ENCODE measurements at places on chromosomes 16 and 17.

GRCh38 chr17:57587193-57587969 is 157.7 kb downstream of the CCDC182 start:
- DNase-seq = no peak

DNA sequence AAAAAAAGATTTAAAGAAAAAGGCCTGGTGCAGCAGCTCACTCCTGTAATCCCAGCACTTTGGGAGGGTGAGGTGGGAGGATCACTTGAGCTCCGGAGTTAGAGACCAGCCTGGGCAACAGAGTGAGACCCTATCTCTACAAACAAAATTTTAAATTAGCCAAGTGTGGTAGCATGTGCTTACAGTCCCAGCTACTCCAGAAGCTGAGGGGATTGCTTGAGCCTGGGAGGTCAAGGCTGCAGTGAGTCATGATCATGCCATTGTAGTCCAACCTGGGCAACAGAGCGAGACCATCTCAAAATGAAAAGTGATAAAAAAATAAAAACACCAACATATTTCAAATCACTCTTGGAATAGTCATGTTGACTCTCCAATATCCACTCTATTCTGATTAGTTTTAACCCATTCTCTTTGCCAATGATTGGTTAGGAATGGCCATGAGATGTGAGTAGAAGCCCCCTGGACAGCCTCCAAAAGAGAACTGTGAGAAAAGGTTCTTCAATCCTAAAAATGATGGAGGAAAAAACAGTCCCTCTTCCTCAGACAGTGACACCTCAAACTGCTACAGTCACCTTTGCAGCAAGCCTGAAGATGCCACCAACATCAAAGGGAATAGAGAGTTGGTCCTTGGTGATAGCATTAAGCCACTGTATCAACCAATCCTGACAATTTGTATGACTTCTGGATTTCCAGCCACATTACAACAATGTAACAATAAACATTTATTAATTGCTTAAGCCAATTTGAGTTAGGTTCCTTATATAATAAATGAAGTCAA is 2.9 kb upstream of the KANSL1 start:
- DNase-seq = no peak

GRCh38 chr17:78596871-78597764 is 19.9 kb upstream of the DNAH17 start:
- DNase-seq = no peak

DNA sequence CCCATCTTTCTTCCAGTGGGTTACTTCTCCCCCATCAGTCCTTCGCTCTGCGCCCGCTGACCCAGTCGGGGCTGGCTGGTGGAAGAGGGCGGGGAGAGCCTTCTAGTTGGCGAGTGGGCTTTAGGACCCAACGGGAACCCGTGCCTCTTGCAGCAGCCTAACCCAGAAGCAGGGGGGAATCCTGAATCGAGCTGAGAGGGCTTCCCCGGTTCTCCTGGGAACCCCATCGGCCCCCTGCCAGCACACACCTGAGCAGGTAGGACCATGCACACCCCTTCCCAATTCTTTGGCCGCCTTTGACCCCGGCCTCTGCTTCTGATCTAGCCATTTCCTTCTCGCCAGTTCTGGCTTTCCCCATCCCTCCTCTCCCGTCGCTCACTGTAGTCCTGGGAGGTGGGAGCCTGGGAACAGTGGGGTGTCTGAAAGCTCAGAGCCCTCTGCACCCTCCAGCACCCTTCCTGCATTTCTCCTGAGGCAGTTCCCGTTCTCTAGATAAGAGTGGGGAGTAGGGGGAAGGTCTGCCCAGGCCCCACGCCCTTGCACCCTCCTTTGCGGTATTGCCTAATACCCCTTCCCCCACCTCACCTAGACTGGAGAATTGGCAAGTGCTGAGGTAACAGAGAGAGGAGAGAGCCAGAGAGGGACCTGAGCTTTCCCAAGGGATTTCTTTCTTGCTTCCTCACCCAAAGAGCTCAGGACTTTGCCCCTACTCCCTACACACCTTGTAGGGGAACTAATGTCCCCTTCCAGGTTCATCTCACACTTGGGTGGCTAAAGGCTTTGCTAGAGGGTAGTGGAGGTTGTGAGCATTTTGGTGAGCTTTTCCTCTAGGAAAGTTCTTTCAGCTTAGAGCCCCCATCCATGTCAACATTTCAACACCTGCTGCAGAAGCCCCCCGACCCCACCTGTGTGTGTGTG is at the start of gene RARA:
TSS of gene RARA (plus strand) at position 150 of the 918 bp plus-strand sequence. CDS start 22,039 bp downstream, outside the sequence.
- no peak for DNase-seq

DNA sequence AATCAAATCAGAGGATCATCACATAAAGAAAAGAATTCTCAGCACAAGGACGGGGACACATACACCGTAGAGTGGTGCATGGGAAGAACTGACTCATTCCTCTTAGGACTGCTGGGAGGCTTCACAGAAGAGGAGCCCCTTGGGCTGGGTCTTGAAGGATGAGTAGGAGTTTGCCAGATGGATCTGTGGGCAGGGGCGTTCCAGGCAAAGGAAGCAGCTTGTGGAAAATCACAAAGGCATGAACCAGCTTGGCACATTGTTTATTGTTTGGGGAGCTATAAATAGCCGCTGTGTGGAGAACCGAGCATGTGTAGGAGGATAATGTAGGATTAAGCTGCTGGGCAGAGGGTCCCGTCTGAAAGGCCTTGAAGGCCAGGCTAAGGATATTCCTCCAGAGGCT is 5.1 kb upstream of the SLC16A11 start:
- DNase-seq = no peak

DNA sequence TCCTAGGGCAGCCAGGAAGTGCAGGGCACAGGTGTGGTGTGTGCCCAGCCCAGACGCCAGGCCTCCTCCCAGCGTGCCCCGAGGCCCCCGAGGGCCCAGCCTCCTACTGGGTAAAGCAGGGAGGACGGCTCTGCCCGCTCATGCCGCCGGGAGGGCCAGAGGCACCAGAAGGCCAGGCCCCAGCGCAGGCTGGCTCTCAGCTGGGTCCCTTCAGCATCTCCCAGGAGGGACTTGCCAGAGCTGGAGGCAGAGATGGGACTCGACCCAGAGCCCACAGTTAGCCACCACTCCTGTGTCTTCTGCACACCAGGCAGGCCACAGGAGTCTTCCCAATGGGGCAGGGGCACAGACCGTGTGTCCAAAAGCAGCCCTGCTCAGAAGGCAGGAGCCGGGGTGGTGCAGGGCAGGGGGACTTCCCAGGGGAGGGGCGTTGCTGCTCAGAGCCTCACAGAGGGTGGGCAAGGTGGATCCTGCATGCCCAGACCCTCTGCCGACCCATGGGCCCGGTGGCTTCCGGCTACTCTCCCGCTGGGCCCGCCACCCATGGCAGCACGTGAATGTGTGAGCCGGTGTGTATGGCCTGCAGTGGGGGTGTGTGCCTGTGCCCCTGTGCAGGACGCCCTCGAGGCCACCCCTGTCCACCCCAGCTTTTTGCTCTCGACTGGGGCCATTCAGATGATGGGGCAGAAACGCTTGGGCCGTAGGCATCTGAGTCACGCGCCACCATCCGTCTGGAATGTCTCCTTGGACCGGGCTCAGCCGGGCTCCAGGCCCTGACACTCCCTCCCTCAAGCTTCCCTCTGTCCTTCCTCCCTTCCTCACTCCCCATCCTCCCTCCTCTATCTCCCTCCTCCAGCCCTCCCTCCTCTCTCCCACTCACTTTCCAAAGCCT is 5.7 kb upstream of the ZNF469 start:
- no peak for DNase-seq

GRCh38 chr17:72710202-72710601 is 382.3 kb downstream of the SLC39A11 start:
- no peak for DNase-seq

DNA sequence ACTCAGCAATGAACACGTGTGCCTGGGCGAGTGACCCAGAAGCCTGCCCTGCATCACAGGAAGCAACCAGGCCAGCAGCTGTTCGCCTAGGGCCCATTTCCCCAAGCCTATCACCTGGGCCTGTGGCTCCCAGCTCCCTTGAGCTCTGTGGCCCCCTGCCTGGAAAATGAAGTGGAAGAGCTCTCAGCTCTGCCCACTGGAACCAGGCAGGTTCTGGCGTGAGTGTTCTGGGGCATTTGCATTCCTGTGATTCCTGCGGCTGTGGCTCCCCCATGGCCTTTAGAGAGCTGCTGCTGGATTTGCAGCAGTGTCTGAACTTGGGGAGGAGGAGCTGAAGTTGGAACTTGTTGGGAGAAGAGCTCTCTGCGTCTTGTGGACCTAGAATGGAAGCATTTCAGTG is 22.8 kb downstream of the PGS1 start:
- no peak for DNase-seq

DNA sequence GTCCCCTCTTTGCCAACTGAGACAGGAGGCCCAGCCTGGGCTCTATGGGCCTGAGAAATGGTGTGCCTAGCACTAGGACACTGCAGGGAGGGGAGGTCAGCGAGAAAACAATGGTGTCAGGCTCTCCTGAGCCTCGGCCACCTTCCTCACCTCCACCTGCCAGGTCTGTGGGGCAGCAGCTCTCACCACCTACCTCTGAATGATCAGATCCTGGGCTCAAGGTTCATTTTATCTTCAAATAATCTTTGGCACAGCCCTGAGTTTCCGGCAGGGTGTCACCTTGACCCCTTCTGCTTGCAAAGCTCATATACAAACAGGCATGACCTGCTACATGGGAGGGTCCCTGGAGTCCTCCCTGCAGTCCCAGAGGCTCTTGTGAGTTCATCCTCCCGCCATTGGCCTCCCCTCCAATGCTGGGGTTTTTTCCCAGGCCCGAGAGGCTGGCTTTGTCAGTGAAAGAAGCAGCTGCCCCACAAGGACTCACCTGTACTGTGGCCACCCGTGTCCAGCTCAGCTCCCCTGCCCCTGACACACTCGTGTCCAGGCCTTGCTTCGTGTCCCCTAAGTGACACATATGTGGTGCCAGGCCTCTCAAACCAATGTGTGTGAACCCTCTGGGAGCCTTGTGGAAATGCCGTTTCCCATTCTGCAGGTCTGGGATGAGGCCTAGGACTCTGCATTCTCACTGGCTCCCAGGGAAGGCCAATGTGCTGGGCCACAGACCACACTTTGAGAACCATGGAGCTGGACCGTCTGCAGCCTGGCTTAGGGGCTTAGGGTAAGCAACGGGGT is 176.8 kb upstream of the CIBAR2 start:
- no peak for DNase-seq

DNA sequence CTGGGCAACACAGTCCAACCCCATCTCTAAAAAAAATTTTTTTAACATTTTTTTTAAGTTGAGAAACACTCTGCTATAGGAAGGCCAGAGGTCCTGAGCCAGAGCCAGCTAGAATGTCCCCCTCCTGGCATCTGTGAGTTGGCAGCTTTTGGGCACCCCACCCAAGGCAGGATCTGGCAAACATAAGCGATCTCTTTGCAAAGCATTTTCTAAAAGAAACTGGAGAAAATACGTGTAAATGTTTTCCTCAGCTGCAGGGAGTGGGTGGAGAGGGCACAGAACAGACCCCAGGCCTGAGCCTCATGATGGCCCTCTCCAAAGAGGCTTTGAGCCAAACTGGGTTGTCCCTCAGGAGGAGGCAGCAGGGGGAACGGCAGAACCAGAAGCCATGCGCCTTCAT is 11.7 kb downstream of the CAVIN1 start:
- DNase-seq = no peak

GRCh38 chr16:80997964-80998620 is 8.6 kb downstream of the CMC2 start:
- no peak for DNase-seq

DNA sequence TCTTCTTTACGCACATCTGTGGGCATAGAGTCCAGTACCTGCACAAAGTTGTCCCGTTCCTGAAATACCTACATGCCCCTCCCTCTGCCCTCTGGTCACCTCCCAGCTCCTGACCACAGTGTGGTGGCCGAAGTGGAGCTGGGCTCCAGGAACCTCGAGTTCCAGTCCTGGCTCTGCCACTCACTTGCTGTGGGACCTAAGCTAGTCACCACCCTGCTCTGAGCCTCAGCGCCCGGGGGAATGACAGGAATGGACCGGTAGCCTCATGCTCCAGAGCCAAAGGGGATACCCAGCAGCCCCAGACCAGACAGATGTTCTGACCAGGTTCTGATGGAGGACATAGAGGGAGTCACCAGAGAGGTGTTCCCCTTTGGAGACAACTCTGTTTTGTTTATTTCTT is 26.7 kb upstream of the ITGA3 start:
- DNase-seq = no peak

DNA sequence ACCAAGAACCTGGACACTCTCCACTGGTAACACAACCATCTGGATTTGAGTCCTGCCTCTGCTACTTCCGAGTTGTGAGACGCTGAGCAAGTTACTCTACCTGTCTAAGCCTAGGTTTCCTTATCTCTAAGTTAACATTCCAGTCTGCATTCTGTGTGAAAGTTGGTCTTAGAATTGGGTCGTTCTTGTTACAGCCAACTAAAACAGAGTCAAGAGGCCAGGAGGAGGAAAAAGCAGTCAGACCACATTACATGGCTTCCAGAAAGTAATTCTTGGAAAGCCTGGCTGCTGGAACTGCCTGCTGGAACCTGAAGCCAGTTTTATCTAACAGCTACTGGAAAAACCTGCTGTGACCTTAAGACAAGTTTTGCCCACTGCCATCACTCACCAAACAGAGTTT is 38.4 kb upstream of the XYLT1 start:
- no peak for DNase-seq

DNA sequence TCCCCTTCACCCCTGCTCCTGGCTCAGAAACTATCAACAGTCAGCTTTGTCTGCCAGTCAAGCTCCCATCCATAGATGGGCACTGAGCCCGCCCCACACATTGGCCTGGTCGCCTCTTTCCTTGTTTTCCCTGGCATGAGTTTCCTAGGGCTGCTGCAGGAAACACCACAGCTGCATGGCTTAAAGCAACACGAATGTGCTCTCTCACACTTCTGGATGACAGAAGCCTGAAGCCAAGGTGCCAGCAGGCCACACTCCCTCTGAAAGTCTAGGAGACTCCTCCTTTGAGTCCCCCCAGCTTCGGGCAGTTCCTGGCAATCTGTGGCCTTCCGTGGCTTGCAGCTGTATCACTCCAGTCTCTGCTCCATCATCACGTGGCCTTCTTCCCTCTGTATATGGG is 69.9 kb downstream of the TBC1D16 start:
- DNase-seq = peak; percentile 54

DNA sequence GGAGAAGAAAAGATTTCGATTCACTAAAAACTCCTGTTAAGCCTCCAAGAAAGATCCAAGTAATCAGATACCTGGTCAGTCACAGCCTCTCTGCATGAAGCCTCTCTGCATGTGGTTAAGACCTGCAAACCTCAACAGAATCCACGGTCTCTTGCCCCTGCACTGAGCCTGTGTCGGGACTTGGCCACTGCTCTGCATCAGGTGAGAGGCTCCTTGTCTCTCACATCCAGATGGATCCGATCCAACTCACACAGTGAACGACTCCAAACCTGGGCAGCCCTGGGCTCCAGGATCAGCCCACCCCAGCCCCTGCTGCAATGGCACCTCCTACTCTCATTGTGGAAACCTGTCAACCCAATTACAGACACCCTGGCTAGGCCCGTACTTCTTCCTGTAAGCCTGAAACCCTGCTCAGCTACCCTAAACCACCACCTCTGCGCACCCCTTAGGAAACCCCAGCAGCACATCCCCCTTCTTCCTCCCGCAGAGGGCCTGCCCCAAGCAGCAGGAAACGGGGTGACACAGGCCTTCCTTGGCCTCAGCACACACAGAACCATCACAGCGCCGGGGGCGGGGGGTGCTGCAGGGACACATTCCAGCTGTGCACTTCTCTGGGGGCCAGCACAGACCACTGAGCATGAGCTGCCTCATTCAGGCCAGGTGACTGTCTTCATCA is 129.5 kb downstream of the ANKRD11 start:
- no peak for DNase-seq
